ENCODE measurements at places on chromosomes 11 and 22. TPM values are rescaled to one million over a fixed set of nuclear protein-coding genes. Genes with fewer than 3 reads are reported as not detected.

DNA sequence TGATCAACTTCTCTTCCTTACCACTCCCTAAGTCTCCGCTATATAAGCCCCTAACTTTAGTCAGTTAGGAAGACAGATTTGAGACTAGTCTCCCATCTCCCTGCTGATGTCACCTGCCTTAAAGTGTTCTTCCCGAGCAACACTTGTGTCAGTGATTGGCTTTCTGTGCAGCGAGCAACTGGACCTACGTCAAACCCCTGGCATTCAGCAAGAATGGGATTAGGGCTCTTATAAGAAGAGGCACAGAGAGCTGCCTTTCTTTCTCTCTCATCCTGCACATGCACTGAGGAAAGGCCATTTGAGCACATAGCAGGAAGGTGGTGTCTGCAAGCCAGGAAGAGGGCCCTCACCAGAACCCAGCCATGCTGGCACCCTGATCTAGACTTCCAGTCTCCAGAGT is 116.6 kb upstream of the THY1 start:
- DNase-seq: peak; percentile 20

- no peak for DNase-seq
These were observed 20.4 kb downstream of the RNF141 start for GRCh38 chr11:10520562-10520961.

GRCh38 chr11:78773077-78773476 is 198.4 kb upstream of the NARS2 start:
- no peak for DNase-seq

GRCh38 chr11:65866509-65867283 is 5.9 kb downstream of the EFEMP2 start:
- DNase-seq: peak; percentile 75

- no peak for DNase-seq
These were observed 44.4 kb downstream of the P4HA3 start for GRCh38 chr11:74267014-74267413.

DNA sequence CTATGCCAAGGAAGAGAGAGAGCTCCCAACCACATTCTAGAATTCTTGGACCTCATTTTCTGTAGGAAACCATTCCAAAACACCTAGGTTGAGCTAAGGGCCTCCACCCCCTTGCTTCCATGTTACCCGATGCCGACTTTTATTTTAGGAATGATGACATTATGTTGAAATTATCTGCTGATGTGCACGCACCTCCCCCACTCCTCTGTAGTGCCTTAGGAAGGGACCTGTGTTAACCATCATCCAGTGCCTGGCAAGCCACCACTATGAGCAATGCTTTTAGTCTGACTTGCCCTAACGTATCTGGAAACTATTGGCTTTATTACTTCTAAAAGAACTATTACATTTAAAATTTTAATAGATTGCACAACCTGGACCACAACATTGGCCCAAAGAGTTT is 42.1 kb downstream of the NCAPD3 start:
- DNase-seq: no peak

- DNase-seq: no peak
These were observed 1.9 kb downstream of the GRAMD4 start for GRCh38 chr22:46622081-46622521.

Gene ELFN2
- 0.02 TPM for polyA plus RNA-seq

DNA sequence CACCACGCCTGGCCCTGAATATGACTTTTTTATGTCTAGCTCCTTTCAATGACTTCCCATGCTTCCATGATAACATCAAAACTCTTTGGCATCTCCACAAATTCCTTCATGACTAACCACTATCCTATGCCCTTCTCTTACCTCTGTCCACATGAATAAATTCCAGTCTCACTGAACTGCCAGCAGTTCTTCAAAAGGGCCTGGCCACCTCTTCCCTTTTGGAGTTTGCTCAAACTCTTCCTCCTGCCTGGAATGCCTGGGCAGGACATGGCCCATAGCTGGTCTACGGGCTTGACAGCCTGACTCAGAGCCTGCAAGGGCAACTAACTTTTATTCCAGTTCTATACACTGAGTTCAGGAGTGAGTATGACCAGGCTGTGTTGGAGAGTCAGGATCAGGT is 41.8 kb upstream of the ZBTB16 start:
- DNase-seq: no peak

DNA sequence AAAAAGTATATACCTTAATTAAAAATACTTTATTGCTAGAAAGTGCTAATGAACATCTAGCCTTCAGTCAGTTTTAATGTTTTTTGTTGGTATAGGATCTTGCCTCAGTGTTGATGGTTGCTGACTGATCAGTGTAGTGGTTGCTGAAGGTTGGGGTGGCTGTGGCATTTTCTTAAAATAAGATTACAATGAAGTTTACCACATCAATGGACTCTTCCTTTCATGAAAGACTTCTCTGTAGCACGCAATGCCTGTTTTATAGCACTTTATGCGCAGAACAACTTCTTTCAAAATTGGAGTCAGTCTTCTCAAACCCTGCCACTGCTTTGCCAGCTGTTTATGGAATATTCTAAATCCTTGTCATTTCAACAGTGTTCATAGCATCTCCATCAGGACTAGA is 50.6 kb downstream of the LDLRAD3 start:
- no peak for DNase-seq

DNA sequence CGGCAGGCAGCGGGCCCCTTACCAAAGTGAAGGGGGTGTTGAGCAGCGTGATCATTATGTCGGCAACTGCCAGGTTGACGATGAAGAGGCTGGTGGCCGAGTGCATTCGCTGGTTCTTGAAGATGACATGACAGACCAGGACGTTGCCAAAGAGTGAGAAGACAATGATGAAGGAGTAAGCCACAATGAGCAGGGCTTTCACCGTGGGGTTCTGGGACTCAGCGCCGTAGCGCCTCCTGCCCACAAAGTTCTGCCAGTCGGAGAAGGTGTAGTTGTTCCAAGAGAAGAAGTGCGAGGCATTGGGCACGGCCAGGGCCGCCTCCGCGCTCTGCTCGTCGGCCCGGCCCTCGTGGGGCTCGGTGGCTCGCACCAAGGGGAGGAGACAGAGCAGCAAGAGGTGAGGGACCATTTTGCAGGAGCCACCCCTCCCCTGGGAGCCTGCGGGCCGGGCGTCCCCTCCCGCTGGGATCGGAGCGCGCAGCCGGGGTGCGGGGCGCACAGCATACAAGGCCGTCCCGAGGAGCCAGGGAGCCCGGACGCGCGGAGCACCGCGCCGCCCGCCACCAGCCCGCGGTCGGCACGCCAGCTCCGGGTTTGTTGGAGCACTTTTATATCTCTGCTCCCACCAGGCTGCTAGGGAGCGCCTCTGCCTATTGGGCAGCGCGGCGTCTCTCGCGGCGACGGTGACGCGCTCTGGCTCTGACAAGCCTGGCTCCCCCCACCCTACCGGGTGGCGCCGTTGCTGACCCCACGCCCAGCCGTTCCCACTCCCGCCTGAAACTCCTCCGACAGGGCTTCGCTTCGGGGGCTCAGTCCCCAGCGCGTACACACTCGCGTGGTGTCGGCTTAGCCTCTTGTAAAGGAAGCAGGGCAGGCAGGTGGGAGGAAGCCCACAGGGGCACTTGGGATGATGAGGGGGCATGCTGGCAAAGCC is at the start of gene GPR83:
TSS of gene GPR83 (minus strand) at position 581 of the 934 bp plus-strand sequence. CDS start at position 409, 172 bp downstream.
- DNase-seq: no peak

DNA sequence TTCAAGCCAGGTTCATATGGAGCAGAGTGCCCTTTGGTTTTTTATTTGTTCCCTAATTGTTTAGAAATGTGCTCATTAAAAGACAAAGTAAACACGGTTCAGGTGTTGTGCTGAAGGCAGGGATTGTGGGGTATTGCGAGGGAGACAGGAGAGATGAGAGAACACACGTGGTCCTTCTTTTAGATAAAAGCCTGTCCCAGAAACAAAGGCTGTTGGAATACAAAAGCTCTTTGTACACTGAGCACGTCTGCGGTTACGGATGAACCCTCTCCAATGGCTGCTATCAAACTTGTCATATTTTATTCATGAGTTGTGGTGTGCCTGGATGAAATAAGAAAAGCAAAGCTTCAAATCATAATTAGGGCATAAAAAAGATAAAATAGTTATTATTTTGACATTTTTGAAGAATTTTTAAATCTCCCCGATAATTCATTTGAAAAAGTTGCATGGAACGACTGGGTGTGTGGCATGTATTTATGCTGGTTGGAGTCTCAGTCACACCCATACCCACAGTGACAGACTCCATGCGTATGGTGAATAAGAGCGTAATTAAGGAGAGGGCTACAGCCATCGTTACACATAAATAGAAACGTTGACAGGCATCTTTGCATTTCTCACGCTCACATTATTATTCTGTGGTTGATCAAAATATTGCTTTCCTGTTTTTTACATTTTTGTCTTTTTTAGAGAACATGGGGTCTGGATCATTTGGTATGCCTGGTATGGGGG is 92.9 kb downstream of the NELL1 start:
- DNase-seq: no peak

- no peak for DNase-seq
These were observed 78.3 kb downstream of the RPL27A start for GRCh38 chr11:8760896-8761295.

DNA sequence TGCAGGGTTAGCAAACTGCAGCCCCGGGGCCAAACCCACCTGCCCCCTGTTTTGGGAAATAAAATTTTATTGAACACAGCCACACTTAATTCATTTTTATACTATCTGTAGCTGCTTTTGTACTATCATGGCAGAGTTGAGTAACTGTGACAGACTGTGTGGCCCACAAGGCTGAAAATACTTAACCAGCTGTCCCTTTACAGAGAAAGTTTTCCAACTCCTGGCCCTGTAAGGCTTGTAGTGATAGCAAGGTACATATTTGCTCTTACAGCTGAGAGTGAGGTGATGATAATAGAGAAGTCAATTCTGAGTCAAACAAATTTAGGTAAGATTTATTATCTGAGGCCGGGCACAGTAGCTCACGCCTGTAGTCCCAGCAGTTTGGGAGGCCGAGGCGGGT is 87.4 kb upstream of the SLC6A5 start:
- DNase-seq: no peak

Gene CHORDC1
- 22.1 TPM for polyA plus RNA-seq

DNA sequence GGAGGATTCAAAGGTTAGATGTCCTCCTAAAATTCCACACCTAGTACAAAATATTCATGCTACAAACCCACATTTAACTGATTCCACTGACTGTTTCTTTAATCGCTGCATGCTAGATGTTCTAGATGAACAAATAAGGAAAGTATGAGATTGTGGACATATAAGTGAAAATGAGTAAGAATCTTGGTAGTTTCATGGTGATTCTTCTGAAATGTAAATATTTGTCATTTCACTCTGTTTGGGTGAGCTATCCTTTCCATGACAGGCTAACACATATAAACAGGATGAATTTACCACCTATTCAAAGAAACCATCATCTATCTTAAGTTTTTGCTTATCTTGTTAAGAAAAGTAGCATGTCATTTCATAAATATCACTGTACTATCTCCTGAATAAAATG is 14.8 kb downstream of the OR5B3 start:
- no peak for DNase-seq

Gene TSGA10IP
- 0.24 TPM for polyA plus RNA-seq

Gene NPAS4
- polyA plus RNA-seq: not detected

DNA sequence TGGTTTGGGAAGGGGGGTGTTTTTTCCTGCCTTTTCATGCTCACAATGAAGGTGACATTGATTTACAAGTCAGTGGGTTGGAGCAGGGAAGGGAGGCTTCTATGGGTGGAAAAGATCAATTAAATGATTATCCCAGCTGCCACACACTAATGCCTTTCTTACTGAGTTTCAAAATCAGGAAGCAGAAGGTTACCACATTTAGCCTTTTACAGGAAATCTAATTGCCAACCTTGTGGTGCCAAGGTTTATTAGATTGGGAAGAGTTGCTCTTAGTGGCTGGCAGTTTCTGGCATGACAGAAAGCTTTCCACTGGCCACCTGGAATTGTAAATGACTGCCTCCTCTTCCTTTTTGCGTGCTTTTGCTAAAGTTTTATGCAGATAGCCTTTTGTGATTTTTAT is 98.7 kb downstream of the NAV2 start:
- DNase-seq: no peak

DNA sequence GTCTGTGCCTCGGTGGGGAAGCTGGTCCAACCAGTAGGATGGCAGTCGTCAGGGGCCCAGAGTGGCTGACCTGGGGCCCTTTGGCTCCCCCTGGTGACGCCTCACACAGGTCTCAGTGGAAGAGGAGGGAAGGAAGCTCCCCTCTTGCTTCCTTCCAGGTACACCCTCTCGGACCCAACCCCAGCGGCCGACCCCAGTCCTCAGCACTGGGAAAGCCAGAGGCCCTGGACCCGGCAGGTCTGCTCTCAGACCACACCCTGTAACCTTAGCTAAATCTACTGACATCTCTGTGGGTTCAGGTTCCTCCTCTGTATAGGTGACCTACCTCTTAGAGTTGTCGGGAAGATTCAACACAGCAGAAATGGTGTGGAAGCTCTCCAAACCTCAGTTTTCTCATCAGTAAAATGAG is 3.4 kb upstream of the SCUBE1 start:
- peak; percentile 87 for DNase-seq

GRCh38 chr11:45470794-45471167 is 184.6 kb upstream of the SYT13 start:
- DNase-seq: no peak

DNA sequence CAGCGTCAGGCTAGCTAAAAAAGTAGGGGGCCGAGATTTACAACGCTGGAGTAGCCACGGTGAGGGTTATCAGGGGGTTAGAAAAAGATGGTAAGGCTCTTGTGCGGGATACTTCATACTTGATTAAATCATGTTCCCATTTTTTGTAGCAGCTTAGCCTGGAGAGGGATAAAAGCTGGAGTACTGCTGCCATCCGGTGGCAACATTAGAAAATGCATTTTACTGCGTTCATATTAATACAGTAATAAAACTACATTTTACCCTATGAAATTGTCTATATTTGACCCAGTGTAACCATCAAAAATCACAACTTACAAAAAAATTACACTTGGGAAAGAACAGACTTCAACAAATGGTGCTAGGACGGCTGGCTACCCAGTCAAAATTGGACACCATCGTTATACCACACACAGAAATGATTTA is 17.3 kb downstream of the RPUSD4 start:
- no peak for DNase-seq

GRCh38 chr11:20353829-20354434 is 9.6 kb upstream of the HTATIP2 start:
- no peak for DNase-seq

GRCh38 chr22:48558016-48558415 is 1269.7 kb downstream of the BRD1 start:
- DNase-seq: no peak

DNA sequence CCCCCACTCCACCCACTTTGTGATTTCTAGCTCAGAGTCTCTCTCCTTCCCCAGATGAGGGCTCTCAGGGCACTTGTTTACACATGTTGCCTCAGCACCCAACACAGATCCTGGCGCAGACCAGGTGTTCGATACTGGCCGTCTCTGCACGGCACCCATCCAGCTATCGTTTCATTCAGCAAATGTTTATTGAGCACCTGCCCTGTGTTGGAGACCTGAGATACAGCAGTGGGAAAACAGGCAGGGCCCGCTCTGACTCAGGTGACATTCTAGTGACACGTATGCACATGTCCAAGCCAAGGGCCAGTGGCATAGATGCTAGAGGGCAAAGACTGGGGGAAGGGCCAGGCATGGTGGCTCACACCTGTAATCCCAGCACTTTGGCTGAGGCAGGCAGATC is 71.9 kb downstream of the NFAM1 start:
- DNase-seq: no peak

GRCh38 chr11:79400717-79401330 is 40.0 kb downstream of the TENM4 start:
- no peak for DNase-seq
